ENCODE measurements at places on chromosomes 7 and 10.

- DNase-seq: no peak
Measured at GRCh38 chr10:79021948-79022499, 46.7 kb upstream of the ZMIZ1 start.

GRCh38 chr7:2966466-2967078 lies 77.1 kb downstream of the CARD11 start:
- DNase-seq: no peak

- DNase-seq: no peak
Measured at GRCh38 chr10:57202356-57202755, 841.3 kb upstream of the ZWINT start.

- no peak for DNase-seq
Measured at GRCh38 chr10:7891634-7892033, 73.3 kb downstream of the TAF3 start.

DNA sequence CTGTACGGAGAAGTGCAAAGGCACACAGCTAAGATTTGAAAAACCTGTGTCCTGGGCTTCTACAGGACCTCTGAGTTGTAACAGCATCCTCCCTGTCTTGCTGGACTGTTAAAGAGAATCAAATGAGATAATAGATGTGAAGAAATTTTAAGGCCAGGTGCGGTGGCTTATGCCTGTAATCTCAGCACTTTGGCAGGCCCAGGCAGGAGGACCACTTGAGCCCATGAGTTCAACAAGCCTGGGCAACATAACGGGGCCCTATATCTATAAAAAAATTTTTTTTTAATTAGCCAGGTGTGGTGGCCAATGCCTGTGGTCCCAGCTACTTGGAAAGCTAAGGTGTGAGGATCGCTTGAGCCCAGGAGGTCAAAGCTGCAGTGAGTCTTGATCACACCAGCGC lies 2.9 kb upstream of the ARHGAP21 start:
- no peak for DNase-seq

- DNase-seq: no peak
Measured at GRCh38 chr10:11209830-11210181, 192.1 kb downstream of the CELF2 start.

- no peak for DNase-seq
Measured at GRCh38 chr10:123391275-123392028, 237.2 kb downstream of the BUB3 start.

DNA sequence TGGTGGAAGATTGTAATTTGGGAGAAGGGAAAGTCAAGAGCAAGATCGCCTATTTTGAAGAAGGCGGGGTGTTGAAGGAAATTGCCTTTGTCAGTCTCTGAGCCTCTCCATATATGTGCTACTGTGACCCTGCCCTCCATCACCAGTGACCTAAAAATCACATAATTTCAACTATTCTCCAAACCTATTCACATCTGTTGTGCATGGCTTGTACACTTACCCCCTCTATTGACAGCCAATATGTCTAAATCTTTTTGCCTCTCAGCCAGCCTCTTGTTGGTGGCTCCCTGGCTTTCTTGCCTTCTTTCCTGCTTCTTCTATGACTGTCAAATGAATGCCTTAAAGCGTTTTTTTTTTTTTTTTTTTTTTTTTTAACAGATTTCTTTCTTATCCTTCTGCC lies 295.6 kb downstream of the AUTS2 start:
- no peak for DNase-seq

DNA sequence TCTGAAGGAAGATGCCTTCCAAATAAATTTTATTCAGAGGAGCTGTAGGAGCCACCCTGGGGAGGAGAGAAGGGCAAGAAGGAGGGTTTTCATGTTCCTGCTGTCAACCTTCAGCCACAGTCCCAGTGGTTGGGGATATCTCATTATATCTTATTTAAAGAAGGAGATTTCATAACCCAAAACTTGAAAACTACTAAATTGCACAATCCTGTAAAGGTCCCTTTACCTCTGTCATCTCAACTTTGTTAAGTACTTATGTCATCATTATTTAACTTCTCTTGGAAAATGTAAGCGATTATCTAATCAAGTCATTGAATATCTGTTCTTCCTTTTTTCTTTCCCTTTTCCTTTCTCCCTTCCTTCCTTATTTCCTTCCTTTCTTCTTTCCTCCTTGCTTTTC lies 794.5 kb upstream of the IGFBP3 start:
- DNase-seq: no peak

DNA sequence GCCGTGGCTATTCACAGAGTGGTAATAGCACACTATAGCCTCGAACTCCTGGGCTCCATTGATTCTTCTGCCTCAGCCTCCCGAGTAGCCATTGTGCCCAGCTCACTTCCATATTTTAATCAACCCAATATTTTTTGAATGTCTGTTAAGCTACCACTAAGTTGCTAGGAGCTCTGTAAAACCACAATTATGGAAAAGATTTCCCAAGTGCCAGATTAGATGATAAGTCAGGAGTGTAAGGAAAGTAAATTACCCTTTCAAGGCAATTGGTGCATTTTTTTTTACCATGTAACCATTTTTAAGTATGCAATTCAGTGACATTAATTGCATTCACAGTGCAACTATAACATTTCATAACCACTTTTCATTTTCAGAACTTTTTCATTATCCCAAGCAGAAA lies 87.5 kb upstream of the GATAD1 start:
- DNase-seq: no peak

DNA sequence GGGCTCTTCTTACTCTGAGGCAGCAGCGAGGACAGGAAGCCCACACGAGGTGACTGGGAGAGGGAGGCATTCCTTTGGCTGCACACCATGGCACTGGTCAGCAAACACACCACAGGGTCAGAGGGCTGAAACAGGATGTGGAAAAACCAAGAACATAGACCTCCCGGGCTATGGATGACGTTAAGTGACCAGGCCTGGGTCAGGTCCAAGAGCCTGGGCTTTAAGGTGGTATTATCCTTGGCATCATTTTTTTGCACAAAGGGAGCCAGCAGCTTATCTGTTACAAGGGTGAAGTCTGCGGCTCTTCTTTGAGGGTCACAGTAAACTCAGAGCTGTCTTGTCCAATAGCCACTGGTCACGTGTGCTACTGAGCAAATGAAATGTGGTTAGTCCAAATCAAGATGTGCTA lies 7.0 kb downstream of the WDR91 start:
- DNase-seq: no peak

DNA sequence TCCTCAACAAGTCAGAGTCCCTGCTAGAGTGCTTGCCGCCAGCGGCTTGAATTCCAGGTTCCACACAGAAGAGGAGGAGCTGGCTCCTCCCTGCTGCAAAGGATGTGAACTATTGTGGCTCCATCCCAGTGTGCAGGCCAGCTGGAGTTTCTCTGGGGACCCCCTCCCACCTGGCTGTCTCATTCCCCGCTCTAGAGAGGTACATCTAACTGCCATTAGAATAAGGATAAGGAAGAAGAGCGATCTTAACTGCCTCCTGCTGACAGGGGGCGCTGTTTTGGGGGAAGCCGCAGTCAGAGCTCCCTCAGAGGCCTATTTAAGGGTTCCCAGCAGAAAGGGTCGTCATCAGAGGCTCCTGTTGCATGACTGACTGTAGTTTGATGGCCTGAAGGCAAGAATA lies 40.8 kb upstream of the HECW1 start:
- DNase-seq: no peak

- no peak for DNase-seq
Measured at GRCh38 chr10:65133652-65134051, 1612.5 kb downstream of the REEP3 start.

GRCh38 chr7:158789842-158790241 lies 39.5 kb downstream of the ESYT2 start:
- DNase-seq: no peak

DNA sequence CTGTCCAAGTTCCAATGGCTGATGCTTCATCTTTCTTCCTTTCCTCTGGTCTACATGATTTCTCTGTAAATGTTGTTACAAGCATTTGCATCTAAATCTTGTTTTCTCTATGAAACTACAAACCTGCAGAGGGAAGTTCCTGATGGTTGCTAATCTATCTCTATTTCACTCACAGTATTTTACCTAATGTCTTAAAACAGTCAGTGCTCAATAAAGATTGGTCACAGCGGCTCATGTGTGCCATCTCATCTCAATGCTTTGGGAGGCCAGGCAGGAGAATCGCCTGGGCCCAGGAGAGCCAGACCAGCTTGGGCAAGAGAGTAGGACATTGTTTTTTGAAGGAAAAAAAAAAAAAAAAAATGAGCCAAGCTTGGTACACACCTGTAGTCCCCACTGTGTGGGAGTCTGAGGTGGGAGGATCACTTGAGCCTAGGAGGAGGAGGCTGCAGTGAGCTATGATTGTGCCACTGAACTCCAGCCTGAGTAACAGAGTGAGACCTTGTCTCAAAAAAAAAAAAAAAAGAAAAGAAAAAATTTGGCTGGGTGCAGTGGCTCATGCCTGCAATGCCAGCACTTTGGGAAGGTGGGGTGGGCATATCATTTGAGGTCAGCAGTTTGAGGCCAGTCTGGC lies 71.3 kb upstream of the ARMC3 start:
- DNase-seq: no peak

DNA sequence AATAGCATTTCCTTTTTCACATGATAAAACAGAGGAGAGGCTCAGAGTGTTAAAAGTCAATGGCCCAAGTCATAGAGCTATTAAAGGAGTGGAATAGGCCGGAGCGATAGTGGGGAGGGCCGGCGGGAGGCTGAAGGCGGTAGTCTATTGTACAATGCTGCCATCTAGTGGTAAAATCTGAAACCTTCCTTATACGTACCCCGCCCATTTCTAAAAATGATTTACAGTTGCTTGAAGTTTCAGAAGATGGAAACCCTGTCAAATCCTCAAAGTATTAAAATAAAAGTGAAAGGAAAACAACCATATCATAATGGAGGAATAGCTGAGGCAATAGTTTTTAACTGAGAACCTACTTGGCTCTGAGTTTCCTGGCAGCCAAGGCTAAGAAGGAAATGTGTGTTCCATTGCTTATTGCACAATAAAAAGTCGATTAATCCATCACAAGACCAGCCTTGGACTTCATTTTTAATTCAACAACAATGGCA lies 209.1 kb downstream of the CCSER2 start:
- no peak for DNase-seq

DNA sequence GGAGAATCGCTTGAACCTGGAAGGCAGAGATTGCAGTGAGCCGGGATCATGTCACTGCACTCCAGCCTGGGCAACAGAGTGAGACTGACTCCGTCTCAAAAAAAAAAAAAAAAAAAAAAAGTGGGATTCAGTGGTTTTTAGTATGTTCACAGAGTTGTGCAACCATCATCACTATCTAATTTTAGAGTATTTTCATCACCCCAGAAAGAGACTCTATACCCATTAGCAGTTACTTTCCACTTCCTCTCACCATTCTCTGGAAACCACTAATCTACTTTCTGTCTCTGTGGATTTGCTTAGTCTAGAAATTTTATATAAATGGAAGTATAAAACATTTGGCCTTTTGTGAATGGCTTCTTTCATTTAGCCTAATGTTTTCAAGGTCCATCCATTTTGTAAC lies 113.4 kb downstream of the ST7 start:
- DNase-seq: no peak

DNA sequence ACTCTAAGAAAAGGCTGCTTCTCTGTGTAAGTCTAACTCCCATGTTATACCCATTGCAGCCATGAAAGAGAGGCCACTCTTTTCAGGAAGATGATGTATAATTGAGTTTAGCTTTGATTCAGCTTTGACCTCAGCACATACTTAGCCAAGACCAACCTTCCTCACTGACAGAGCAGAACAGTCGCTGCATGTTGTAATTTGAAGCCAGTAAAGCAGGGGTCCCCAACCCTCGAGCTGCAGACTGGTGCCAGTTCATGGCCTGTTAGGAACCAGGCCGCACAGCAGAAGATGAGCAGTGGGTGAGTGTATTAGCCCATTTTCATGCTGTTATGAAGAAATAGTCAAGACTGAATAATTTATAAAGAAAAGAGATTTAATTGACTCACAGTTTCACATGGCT lies 223.9 kb downstream of the GPR158 start:
- no peak for DNase-seq

GRCh38 chr7:1100834-1101562 lies 13.1 kb downstream of the GPER1 start:
- no peak for DNase-seq

DNA sequence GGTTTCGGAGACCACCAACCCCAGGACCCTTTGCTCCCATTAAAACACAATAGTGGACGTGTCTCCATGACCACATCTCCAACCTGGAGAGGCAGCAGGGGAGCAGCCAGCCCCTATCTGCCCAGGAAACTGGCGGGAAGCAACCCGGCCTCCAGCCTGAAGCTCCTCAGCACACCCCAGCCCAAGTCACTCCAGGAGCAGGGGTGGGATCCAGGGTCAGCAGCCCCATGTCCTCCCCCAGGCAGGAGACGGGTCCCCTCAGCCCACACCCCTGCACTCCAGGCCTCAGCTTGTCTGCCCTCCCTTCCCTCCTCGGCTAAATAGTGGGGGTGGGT lies 601 bp downstream of the ADAM8 start:
- DNase-seq: no peak

DNA sequence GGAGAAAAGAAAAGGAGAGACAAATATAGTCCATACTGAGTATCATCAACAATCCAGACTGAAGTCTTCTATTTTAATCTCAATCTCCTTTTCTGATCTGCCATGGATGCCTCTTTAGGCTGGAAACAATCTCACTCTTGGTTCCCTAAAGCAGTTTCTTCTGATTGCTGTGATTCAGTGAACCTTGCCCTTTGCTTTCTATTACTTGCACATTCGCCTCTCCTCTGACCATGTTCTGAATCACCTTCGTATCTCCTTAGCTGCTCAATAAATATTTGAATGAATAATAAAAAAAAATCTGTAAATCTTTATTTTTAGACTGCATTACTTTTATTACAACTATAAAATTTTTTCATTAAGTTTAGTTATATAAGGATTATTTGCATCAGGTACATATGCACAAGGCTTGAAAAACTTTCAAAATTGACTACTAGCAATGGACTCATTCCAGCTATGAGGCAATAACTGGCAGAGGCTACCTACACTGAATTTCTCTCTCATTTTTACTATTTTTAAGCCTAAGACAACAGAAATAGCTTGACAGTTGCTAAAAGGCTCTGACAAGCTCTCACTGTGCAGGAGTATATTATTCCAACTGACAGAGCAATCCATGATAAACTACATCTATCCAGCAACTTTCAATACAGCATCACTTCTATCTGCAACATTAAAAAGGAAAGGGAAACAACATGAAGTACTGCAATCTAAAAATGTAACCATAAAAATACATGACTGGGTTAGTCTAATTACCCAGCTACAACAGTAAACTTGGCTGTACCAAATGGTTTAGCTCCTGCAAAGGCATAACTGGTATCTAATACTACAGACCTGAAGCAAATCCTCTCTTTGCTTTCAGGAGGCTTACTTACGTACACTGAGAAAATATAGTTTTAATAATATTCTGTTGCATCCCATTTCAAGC lies 25.6 kb downstream of the TM9SF3 start:
- DNase-seq: no peak

- no peak for DNase-seq
Measured at GRCh38 chr10:133041101-133041500, 46.6 kb upstream of the ADGRA1 start.

Measured in activated naive CD4-positive, alpha-beta T cell (primary cell).